Psoas muscle (tissue), 8 donors: ENCODE measurements at places on chromosomes 3 and 15. TPM values are rescaled to one million over a fixed set of nuclear protein-coding genes. Genes with fewer than 3 reads are reported as not detected.

Gene EIF4G1
- total RNA-seq, result 726 TPM

GRCh38 chr3:27616031-27616430, 106.1 kb downstream of the EOMES start:
- DNase-seq, result no peak
- no peaks in the 10 kb centered on the region for H3K4me1 ChIP-seq
- no peak overlapping the region for H3K4me3 ChIP-seq
- no peak overlapping the region for H3K27ac ChIP-seq

- DNase-seq, result no peak
- H3K36me3 ChIP-seq, result no peaks in the 10 kb centered on the region
- no peak overlapping the region for H3K27ac ChIP-seq
- H3K27me3 ChIP-seq, result no peaks in the 10 kb centered on the region
- H3K4me1 ChIP-seq, result no peaks in the 10 kb centered on the region
Measured at GRCh38 chr3:173799060-173799816, 401.7 kb downstream of the NLGN1 start.

DNA sequence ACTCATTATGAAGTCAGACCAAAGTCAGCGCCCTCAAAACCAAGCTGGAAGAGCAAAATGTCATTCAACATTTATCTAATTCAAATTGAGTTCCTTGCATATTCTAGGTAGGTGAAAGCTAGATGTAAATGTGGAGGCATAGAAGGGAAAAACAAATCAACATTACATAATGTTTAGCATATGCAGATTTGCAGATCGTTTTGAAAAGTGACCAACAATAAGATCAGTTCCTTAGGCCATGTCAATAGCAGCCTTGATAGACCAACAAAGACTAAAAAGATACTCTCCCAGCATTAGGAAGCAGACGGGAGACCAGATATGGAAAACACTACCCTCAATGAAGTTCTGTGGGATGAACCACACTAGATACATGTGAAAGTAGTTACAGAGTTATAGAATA, 83.0 kb downstream of the PLD1 start:
- H3K4me3 ChIP-seq, result no peak overlapping the region
- no peak for DNase-seq
- H3K4me1 ChIP-seq, result no peaks in the 10 kb centered on the region
- no peak overlapping the region for H3K27ac ChIP-seq

Gene SHF
- 1.7 TPM for total RNA-seq

- no peak for DNase-seq
- no peaks in the 10 kb centered on the region for H3K36me3 ChIP-seq
- no peak overlapping the region for H3K4me3 ChIP-seq
- H3K4me1 ChIP-seq, result no peaks in the 10 kb centered on the region
- H3K27ac ChIP-seq, result no peak overlapping the region
Measured at GRCh38 chr3:61387817-61388216, 136.6 kb upstream of the FHIT start.

- H3K36me3 ChIP-seq, result no peaks in the 10 kb centered on the region
- no peak for DNase-seq
- no peaks in the 10 kb centered on the region for H3K27me3 ChIP-seq
- H3K4me1 ChIP-seq, result no peaks in the 10 kb centered on the region
- no peak overlapping the region for H3K4me3 ChIP-seq
- H3K27ac ChIP-seq, result no peak overlapping the region
Measured at GRCh38 chr3:137217733-137218132, 259.9 kb downstream of the IL20RB start.

DNA sequence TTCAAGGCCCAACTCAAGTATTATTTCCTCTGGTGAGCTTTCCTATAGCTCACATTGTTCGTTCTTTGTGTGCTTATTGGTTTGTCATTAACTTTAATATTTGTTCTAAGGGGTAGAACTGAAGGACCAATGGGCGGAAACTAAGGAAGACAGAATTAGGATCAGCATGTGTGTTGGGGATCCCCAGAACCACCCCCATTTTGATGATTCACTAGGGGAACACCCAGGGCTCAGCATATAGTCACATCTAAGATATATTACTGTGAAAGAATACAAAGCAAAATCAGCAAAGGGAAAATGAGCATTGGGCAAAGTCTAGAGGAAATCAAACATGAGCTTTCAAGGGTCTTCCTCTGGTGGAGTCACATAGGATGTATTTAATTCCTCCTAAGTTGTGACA, 76.9 kb downstream of the TIMP4 start:
- H3K27ac ChIP-seq, result no peak overlapping the region
- H3K4me3 ChIP-seq, result no peak overlapping the region
- no peaks in the 10 kb centered on the region for H3K36me3 ChIP-seq
- H3K4me1 ChIP-seq, result no peaks in the 10 kb centered on the region
- no peak for DNase-seq

Gene GHRL
- total RNA-seq, result not detected

Gene ZNF501
- 1.6 TPM for total RNA-seq

DNA sequence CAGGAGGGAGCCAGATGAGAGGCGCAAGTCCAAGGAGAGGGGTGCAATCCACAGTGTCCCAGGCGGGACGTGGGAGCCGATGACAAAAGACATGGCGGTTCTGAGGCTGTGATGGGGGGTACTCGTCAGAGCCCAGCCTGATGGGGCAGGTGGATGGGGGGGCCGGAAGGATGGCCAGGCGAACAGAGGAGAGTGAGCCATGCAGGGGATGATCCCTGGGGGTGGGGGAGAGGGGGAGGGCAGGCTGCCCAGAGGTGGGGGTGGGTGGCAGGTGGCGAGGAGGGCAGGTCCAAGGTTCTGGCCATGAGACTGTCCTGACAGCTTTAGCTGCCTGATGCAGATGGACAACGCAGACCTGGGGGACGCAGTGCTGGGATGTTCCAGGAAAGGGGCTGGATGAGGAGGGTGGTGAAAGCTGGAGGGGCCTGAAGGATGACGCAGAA, 8.9 kb upstream of the CSPG4 start:
- no peaks in the 10 kb centered on the region for H3K27me3 ChIP-seq
- peaks cover 5% of the 10 kb centered on the region for H3K4me1 ChIP-seq
- DNase-seq, result no peak
- H3K27ac ChIP-seq, result no peak overlapping the region
- H3K4me3 ChIP-seq, result no peak overlapping the region
- H3K36me3 ChIP-seq, result no peaks in the 10 kb centered on the region

Gene FANCI
- total RNA-seq, result 2.3 TPM
